Glutamatergic neuron (in vitro differentiated cells): ENCODE measurements at places on chromosomes 7 and 10.

DNA sequence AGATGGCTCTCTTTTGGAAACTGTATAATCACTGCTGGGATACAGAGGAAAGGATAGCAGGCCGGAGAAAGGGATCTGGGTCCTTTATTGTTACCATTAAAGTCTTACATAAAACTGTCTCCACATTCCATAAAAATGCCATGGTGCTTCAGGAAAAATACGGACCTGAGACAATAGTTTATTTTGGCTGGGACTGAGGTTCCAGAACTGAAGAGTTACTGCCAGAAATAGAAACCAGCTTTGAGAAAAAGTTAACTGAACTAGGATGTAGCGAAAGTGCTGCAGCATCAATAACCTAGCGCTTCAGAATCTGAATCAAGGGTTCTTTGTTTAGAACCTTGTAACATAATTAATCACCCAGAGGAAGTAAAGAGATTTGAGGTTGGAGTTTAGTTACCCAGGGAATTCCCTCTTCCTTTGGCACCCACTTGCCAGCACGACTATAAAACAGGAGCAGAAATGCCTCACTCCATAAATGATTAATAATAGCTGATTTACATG, 38.0 kb downstream of the MEOX2 start:
- no peak for DNase-seq

DNA sequence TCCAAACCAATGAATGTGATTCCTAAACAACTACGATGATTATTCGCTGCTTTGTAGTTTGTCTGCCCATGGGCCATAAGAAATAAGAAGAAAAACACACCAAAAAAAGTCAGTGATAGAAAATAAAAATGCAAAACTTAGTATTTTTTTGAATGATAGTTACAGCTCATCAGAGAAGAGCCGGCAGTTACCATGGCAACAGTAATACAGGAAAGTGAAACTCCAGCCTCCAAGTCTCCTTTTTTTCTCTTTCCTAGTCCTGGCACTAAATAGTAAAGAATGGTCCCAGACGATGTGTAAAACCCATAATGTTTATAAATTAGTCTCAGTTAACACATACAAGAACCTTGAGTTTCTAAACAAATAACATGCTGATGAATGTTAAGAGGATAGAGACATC, 21.6 kb upstream of the LHFPL3 start:
- DNase-seq, result no peak

DNA sequence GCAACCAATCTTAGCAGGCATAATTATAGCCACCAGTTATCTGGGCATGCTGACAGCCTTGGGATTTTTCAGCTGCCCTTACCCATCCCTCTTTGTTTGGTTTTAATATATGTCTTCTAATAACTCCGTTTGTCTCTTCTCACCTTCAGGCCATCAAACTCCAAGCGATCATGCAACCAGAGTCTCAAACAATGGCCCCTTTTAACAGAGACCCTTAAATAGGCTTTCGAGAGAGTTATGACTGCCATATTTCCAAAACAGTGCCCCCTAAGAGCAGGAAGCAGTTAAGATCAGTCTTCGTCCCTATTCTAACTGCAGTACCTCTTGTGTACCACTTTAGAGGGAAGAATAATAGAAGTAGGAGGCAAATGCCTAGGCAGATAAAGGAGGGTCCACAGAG, 157.5 kb downstream of the DGKB start:
- DNase-seq, result no peak

GRCh38 chr10:118569882-118570252, 25.6 kb downstream of the PRLHR start:
- DNase-seq, result no peak

DNA sequence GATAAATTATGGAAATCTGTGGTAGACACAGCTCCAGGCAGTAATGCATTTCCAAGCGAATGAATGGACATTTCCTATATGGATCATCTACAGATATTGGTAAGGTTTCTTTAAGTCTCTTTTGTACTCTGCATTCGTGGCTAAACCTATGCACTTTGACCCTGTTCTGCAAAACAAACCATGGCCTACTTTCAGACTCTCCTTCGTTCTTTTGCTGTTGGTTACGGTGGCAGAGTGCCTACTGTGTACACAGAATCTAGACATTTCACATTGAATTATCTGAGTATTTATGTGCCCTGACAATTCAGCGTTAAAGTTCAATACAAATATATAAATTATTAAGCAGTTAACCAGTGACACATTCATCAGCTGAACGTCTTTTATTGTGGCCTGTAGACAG, 93.3 kb downstream of the MGMT start:
- no peak for DNase-seq

- DNase-seq, result no peak
Observed at GRCh38 chr7:114084002-114084471, 165.2 kb upstream of the PPP1R3A start.

DNA sequence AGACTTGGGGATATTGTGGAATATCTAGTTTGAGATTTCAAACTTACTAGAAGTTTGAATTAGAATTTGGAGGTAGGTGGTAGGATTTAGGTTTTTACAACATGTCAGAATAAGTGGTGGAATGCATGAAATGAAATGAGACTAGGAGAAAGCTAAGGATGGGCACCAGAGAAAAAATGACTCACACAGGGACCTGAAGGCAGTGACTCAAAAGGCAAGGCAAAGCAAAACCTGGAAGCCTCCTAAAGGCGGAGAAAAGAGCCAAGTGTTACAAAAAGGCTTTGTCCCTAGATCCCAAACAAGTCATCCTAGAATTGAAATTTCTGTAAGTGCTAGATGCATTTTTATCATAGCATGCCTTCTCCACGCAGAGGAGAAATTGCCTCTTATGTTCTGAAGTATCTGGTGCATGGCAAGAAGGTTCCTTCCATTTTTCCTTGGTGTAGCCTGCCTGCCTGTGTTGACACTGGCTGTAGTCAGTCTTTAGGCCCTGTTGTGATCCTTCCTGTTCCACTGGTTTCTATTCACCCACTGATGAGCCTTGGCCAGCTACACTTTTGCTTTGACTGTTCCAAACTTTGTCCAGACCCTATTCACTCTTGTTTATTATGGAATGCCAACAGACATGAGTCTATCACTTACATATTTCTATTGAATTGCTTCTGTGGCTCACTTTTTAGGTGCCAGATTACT, 109.3 kb downstream of the ETV1 start:
- no peak for DNase-seq

DNA sequence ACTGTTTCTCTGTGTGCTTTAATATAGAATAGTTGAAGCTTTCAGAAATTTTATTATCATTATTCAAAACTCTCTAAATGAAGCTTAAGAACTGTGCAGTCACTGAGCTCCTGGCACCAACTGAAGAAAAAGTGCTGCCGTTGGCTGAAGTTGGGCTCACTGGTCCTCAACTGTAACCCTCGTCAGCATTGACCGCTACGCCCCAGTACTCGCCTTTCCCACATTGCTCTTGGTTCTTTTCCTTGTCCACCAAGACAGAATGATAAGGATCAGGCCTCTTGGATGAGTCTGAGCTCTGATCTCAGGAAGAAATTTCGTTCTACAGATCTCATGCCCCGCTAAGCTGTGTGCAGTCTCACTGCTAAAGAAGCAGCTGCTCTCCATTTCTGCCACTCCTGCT, 7.9 kb upstream of the TAF3 start:
- DNase-seq, result no peak

DNA sequence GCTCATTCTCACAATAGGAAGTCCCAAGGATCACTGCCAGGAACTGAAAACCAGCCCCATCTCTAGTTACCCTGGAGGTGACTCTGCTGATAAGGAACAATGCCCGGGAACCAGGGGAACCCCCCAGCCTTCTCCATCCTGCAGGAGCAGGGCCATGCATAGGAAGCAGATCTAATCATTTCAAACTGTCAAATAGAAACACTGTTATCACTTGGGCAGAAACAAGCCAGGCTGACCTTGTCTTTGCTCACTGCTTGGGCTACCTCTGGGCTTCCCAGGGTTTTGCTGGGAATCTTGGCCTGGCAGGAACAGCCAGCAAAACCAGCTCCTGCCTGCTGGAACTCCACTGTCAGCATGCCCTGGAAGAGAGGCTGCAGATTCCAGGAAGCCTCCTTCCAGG, 114.1 kb downstream of the RNF216 start:
- no peak for DNase-seq

DNA sequence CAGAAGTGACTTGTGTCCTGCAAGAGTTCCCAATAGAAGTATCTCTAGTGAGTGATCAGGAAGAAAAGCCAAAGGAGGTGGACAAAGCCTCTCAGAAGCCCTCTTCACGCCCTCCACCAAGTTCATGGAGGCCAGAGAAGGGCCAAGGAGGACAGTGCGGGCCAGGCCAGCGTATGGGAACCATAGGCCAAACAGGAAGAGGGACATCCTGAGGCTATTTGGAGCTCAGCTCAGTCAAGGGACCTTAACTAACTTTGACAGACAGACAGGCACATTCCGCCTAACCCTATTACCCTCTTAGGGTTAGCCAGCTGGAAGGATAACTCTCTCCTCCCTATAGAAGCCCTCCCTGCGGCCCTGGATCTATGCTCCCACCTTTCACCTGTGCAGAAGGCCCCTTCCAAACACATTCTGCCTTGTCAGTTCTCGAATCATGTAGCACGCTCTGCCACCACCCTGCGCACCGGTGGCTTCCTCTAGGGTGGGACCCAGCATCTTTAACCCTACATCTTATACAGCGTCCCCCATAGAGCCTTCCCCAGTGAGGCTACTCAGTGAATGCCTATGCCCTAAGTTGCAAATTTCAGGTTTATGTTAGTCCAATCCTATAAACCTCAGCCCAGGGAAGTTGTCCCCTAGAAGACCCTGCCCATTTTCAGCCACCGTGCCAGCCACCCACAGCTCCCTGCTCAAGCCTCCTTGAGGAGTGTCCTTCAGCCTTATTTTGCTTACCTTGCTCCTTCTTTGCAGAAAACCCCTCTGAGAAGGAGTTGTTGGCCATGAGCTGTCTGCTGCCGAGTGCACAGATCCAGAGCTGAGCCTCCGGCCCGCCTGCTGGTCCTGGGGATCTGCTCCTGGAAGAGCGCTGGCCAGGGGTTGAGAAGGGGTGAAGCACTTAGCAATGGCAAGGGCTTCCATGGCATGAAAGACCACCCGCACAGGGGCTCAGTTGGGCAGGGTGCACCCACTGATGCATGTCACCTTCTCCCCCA, 36.9 kb downstream of the FRMPD2 start:
- DNase-seq, result no peak

GRCh38 chr10:118300320-118300719, 41.8 kb downstream of the FAM204A start:
- no peak for DNase-seq

- no peak for DNase-seq
Observed at GRCh38 chr7:156842740-156843140, 50.2 kb downstream of the LMBR1 start.

GRCh38 chr7:67475293-67475692, 478.7 kb downstream of the TYW1 start:
- no peak for DNase-seq

GRCh38 chr7:371119-371778, 81.3 kb downstream of the FOXL3 start:
- peak; percentile 12 for DNase-seq
